ENCODE measurements at places on chromosomes 1 and 21.

GRCh38 chr1:25184001-25184762 is 48.1 kb downstream of the SYF2 start:
- DNase-seq, result no peak

DNA sequence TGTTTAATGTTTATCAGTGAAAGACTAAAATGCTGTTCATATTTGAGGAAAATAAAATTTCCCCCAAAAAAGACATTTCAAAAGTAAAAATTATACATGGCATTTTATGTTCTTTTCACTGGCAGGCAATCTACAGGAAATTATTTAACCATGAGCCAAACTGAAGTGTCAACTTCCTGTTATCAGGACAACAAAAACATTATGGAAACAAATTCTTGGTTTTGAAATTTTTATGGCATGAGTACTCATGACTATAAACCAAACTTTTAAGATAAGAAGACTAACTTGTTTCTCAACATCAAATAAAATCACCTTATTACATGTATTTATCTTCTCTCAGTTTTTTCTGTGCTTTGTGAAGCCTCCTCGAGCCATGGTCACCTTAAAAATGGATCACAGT is 698.6 kb downstream of the LTN1 start:
- DNase-seq, result peak; percentile 50

GRCh38 chr1:238954865-238955264 is 431.5 kb upstream of the CHRM3 start:
- peak; percentile 18 for DNase-seq

DNA sequence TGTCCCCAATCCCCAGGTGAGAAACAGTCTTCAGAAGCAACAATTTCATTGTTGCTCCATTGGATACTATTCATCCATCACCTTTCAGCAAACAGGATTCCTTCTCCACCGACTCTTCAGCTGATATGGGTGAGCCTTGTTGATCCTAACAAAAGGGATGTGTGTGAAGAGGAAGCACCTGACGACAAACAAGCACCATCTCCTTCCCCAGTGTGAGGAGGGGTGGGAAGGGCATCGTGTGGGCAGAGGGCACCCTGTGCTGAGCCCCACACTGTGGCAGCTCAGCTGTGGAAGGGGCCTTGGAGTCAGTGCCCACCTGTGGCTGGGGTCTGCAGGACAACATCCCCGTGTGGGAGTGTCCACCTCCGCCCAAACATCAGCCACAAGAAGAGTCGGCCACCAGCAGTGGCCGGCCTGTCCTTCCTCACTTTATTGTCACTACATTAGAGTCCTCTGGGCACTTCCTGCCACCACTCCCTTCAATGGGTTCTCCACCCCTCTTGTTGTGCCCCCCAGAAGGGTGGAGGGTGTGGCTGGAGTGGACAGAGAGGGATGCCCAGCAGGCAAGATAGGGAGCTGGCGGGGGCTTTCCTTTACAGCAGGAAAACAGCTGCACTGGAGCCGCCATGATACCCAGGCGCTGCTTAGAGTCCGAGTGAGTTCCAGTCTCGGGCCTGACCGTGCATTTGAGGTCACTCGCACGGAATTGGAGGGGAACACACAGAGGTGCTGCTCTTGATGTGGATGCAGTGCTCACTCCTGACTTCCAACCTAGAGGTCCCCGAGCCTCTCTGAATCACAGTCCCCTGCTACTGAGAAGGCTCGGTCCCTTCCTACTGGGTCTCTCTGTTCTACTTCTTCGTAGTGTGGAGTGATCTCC is 40.9 kb downstream of the VPS26C start:
- no peak for DNase-seq

GRCh38 chr21:31364253-31364945 is 20.3 kb upstream of the TIAM1 start:
- no peak for DNase-seq

DNA sequence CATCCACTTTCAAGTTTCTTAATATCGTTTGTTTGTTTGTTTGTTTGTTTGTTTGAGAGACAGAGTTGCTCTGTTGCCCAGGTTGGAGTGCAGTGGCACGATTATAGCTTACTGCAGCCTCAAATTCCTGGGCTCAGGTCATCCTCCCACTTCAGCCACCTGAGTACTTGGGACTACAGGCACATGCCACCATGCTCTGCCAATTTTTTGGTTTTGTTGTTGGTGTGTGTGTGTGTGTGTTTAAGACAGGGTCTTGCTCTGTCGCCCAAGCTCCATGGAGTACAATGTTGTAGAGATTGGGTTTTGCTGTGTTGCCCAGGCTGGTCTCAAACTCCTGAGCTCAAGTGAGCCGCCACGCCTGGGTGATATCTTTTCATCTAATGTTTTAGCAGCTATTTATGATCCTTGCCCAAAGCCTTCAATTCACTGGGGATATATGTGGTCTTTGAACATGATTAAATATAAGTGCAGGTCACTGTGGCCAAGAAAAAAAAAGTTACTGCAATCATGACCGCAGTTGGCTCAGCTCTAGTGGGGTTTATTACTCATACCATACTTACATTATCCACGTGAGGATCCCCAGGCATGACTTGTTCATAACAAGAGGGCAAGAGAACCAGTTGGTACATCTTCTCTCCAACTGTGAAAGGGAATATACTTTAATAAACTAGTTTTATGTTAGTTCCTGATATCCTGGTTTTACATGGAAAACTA is 8.0 kb downstream of the RRP1B start:
- no peak for DNase-seq

DNA sequence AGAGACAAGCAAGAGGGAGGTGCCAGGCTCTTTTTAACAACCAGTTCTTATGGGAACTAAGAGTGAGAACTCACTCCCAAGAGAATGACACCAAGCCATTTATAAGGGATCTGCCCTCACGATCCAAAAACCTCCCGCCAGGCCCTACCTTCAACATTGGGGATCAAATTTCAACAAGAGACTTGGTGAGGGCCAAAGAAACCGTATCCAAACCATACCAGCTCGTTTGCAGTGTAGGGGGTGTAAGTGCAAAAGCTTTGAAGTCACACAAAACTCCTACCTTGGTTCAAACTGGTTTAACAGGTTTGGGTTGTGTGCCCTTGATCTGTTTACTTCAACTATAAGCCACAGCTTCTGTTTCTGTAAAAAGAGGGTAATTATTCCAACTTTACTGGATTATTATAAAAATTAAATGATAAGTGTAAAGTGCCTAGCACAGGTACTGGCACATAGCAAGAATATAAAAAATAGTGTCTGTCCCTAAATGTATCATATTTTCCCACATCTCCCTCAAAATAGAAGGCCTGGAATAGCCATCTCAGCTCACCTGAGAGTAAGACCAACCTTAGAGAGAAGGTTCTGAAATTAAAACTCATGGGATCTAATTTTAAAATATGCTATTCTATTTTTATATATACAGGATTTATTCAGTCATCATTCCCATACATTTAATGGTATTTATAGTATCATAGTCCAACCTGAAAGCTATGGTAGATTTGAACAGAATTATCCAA is 7.0 kb upstream of the USP25 start:
- DNase-seq, result no peak

- DNase-seq, result no peak
These were observed 1.2 kb upstream of the KRTAP23-1 start for GRCh38 chr21:30349572-30349971.

- DNase-seq, result peak; percentile 75
These were observed 428 bp downstream of the POGZ start for GRCh38 chr1:151458802-151459330.

DNA sequence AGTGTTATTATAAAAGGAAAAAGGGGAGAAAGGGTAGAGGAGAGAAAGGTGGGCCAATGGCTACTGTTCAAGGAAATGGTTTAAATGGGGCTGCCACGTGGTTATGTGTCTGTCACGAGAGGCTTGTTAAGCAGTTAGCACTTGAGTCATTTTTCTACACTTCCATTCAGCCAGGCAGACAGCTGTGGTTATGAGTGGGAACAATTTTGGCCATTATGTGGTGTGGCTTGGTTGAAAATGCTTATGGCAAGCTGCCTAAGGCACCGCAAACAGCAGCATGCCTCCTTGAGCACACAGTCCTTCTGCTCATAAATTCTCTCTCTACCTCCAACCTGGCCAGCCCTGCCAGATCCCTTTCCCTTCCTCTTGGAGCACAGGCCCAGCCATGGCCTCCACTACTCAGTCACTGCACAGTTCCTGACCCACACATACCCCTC is 3.2 kb upstream of the SRM start:
- no peak for DNase-seq

DNA sequence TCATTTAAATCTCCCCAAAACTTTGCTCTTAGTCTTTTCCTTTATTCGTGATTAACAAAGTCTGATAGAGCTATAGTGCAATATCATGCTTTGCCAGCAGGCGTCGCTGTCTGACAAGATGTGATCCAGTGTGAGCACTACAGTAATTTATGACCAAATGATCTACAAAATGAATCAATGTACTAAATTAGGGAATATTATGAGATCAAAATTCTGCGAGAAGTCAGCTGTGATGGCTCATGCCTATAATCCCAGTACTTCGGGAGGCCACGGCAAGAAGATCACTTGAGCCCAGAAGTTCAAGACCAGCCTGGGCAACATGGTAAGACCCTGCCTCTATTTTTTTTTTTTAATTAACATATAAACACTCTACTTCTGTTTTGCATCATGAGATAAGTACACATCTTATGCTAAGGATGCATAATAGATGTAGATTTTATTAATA is 3.6 kb upstream of the SPSB1 start:
- DNase-seq, result peak; percentile 77

DNA sequence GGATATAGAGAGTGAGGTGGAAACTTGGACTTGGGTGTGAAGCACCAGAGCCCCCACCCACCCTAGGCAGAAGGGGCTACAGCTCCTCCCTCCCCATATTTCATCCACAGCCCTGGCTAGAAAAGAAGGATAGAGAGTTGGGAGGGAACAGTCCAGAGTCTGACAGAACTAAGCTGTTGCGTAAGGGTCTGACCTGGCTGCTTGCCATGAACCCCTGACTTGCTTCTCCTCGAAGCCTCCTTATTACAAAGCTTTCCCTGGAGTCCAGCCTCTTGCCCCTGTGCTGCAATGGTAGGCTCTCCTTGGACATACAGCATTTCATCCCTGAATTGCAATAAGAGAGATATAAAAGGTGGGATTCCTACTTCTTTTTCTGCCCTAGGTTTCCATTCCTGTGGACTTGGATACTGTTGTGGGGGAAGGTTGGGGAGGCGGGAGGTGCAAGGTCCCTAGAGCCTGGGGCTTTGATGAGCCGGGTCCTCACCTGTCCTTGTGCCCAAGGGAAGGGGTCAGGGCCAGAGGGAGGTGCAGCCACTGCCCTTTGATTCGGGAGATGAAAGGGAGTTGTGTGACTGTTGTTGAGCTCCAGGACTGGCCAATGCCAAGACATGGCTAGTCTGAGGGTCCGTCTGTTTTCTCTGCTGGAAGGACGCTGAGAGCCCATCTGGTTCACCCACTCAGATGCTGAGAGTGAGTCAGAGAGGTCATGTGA is 2.7 kb downstream of the RHBG start:
- peak; percentile 65 for DNase-seq

DNA sequence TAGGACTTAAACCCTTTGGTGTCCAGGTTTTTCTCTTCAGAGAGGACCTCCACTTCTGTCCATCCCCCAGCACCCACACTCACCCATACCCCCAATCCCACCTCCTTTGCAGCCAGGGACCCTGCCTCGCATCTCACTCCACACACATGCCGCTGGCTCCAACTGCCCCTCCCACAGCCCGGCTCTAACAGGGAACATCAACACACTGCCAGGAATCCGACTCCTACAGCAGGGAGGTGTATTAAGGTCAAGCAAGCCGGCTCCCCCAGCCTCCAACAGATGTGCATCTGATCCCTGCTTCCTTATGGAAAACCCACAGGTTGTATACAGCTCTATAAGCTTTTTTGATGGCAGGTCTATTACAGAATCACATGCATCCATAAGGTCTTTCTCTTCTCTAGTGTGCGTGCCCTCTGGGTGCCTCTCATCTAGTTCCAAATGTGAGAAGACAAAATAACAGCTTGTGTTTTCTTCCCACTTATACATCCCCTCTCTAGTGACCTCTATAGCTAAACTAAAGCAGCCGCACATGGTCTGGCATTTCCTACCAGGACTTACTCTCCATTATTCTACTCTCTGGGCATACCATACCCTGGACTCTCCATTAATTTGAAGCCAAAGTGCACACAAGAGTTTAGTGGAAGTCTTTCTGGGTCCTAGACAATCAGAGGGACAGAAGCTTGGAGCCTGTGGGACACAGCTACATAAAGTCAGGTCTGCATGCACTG is 16.3 kb downstream of the PIK3C2B start:
- no peak for DNase-seq

- no peak for DNase-seq
These were observed 35.5 kb downstream of the SH3GLB1 start for GRCh38 chr1:86739648-86740509.

DNA sequence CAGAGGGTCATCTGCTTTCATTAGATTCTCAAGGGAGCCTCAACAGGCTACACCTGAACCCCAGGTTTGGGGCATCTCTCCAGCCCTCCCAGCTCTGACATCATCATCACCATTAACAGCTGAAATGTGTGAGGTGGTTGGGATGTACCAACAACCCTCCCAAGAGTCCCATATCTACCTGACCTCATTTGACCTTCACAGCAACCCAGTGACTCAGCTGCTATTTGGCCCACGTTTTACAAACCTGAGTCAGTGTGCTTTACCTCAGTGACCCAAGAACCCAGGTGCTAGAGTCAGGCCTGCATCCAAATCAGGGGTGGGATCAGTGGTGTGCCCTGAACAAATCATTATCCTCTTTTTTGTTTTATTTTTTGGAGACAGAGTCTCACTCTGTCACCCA is 53.3 kb upstream of the TINAGL1 start:
- no peak for DNase-seq

GRCh38 chr1:85940656-85941306 is 215.8 kb downstream of the COL24A1 start:
- peak; percentile 82 for DNase-seq

DNA sequence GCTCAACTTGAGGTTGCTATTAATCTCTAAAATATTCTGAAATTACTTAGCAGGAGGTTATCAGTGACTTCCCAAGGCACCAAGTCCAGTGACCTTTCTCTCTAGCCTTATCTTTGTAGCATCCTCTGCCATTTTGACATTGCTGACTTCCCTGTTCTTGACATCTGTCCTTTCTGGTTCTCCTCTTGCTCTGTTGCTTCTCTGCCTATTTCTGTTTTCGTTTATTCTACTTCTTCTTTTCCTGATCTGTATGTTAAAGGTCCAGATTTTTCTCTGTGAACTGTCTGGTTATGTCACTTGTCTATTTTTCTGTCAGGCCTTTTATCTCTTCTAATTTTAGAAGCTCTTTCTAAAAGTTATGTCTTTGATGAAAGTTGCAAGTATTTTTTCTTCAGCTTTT is 178.8 kb downstream of the VPS13D start:
- DNase-seq, result no peak

DNA sequence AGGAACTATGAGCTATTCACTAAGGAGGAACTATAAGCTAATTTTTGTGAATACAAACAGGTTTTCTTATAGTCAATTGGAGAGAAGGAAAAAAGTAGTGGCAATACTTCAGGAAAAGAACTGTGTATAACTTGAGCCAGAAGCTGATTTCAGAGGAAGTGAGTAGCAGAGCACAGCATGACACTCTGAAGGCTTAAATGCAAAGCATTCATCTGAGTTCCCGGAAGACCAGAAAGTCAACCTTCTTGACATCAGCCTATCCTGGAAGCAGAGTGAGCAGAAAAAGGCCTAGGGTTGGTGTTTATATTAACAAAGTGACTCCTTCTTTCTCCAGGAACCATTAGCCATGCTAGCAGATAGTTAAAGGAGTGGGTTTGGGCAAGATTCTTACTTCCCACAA is 545.2 kb downstream of the MRPL39 start:
- DNase-seq, result no peak
